Activated CD8-positive, alpha-beta memory T cell treated with anti-CD3 and anti-CD28 coated beads for 4 hours (primary cell): ENCODE measurements at places on chromosomes 3 and 15.

GRCh38 chr15:27244047-27244446, 273.1 kb downstream of the GABRG3 start:
- DNase-seq, result no peak

DNA sequence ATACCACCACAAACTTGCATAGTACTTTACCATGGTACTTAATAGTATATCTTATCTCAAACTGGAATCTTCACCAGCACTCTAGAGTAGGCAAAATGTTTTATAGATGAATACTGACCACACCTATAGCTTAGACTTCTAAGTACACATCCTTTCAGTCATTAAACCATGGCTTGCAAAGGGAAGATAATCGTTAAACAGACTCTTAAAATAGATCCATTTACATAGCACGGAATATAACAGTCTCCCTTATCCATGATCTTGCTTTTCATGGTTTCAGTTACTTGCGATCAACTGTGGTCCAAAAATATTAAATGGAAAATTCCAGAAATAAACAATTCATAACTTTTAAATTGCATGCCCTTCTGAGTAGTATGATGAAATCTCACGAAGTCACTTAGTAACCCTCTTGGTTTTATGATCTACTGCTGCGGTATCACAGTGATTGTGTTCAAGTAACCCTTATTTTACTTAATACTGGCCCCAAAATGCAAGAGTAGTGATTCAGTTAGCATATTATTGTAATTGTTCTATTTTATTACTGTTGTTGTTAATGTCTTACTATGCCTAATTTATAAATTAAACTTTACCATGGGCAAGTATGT, 111.4 kb downstream of the HERC1 start:
- DNase-seq, result no peak

DNA sequence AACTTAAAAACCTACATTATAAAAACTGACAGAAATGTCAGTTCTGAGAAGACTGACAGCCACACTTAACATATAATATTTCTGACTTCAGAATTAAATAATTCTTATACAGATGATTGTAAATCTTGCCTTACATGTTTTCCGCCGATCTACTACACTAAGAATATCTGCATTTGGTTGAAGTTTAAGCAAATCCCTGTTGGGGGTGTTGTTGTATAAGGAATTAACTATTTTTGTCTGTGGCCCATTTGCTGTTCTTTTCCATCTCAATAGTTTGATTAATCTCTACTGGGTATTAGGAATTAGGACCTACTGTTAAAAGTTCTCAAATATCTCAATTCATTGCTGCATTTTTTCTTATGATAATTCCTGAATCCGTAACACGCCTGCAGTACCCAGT, 838.3 kb upstream of the ROBO1 start:
- DNase-seq, result no peak

DNA sequence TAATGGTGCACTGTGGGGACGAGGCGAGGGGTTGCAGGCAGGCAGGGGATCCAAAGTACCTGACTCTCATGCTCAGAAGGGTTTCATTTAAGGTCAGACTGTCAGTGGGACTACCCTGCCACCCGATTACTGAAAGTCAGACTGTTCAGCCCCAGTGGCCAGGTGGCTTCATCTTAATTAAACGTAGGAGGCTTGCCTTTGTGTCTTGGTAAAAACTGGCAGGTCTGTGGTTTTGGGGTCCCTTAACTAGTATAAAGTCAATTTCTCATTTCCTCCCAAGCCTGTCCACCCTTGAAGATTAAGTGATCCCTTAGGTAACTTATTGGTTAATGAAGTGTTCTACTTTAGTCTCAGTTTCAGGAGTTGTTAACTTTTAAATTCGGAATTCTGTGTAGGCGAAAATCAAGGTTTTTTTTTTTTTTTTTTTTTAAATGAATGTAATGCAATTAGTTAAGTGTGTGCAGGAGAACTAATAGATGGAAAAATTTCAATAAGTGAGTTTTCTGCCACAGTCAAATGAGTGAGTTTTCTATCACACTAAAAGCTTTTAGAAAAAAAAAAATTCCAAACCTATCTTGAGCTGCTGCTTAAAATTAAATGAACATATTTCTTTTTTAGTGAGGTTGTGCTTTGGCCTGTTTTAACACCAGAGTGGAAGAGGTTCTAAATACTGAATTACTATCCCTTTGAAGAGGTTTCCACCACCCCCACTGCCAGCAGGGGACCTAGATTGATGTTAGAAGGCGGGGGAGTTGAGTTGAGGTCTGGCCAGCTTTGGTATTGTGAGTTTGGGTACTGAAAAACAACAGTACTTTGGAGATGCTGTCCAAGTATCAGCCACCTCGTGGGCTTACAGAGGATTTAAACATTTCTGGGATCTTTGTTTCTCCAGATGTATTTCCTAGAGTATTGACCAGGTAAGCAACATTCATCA, 15.2 kb downstream of the ITPR1 start:
- DNase-seq, result no peak

- no peak for DNase-seq
Observed at GRCh38 chr3:155079468-155079745, 712 bp upstream of the MME start.

- DNase-seq, result no peak
Observed at GRCh38 chr3:78204977-78205376, 1165.1 kb downstream of the ROBO2 start.

GRCh38 chr3:186940967-186941366, 10.6 kb downstream of the ST6GAL1 start:
- no peak for DNase-seq

DNA sequence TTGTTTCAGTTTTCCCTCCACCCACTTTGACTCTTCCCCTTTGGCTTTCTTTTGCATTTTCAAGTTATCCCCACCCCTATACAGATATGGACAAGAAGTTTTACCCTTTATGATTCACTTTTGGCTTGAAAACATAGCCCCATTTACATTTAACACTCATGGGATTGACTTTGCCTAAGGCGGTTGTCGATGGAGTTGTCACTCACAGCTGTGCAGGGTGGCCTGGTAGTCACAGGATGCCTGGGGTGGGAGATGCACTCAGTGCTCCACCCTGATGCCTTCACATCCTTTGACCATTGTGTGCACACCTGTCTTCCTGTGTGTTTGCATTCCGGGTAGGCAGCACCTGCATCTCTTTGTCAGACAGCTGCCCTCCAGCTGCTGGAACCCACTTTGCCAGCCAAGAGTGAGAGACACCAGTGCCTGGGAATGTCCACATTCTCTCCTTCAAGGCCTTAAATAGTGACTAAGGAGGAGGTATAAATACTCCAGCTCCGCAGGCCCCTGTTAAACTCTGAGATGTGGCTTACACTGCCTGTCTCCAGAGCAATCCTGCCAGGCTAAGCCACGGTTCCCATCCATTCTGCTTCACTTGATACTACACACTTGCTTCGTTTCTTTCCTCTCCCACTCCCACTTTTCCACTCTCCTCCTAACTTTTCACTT, 191.5 kb upstream of the SLC24A5 start:
- DNase-seq, result no peak
